ENCODE measurements at places on chromosomes 11 and 22. TPM values are rescaled to one million over a fixed set of nuclear protein-coding genes. Genes with fewer than 3 reads are reported as not detected.

DNA sequence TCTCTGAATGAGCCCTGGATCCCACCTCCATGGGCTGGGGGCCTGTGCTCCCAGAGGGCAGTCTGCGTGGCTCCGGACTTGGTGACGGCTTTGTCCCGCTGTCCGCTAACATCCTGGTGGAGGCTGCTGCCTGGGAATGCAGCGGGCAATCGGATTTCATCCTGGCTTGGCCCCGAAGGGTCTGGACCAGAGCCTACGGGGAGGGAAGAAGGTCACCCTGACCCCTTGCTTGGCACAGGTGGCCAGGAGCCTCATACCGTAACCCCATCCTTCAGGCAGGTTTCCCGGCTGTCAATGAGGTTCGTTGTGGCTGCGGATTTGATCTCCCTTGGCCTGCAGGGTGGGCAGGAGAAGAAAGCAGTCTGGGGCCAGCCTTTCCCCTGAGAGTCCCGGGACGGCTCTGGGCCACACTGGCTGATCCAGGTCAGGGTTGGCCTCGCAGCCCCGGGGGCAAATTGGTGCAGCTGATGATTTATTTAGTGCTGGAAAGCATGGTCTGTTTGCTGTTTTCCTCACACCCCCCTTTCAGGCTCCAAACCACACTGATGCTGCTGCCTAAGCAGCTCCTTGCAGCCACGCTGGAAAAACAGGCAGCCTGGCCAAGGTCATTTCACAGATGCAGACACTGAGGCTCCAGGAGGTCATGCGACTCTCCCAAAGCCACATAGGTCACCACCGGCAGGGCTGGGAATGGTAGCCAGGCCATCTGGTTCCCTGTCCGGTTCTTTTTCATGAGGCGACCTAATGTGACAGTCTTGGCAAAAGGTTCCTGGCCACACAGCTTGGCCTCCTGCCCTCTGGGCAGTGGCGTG is 15.0 kb downstream of the PRDM11 start:
- DNase-seq, result no peak

DNA sequence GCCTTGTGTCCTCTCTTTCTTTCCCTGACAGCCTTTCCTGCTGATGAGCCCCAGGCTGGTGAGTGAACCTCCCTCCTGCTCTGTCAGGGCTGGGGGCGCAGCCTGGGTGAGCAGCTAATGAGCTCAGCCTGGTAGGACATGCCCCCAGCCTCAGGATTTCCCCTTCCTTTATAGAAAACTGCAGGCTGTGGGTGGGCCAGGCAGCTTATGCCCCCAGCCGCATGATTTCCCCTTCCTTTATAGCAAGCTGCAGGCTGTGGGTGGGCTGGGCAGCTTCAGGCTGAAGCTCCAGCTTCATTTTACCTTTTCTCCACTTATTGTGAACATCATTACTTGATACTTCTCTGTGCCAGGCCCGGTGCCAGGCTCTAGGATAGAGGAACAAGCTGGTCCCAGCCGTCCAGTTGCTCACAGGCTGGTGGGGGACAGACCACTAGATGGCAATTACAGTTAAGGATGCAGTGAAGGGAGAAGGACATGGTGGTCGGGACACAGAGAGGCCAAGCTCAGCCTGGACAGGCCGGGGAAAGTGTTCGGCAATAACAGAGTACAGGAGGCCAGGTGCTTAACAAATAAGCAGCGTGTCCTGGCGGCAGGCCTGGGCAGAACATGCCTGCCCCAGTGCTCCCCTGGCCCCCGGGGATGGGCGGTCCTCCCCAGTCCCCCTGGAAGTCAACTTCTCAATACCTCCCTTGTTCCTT is 5.3 kb downstream of the LGALS12 start:
- no peak for DNase-seq

- DNase-seq, result no peak
Observed at GRCh38 chr11:60447846-60448245, 7.8 kb upstream of the MS4A1 start.

DNA sequence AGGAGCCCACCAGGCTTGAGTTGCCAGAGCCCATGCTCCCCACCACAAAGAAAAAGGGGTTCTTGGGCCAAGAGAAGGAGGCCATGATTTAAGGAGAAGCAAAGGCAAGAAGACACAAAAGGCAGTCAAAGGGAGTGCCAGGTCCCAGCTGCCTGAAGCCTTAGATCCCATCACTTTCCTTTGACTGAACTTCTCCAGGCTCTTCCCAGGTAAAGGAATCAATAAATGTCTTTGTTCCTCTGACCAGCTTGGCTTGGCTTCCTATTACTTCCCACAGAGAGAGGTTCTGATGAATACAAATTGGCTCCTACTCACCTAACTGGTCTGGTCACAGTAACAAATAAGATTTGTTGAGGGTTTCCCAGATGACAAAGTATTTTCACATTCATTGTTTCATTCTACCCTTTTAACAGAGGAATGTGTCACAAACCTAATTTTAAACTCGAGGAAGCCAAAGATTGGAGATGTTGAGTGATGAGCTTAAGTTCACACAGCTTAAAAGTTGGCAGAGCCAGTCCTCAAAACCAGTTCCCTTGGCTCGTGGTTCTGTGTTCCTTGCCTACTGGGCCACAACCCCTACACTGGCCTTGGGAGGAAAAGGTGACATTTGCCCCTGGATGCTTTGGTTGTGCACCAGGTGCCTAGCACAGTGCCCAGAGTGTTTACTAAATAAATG is 96.4 kb upstream of the SESN3 start:
- DNase-seq, result no peak

DNA sequence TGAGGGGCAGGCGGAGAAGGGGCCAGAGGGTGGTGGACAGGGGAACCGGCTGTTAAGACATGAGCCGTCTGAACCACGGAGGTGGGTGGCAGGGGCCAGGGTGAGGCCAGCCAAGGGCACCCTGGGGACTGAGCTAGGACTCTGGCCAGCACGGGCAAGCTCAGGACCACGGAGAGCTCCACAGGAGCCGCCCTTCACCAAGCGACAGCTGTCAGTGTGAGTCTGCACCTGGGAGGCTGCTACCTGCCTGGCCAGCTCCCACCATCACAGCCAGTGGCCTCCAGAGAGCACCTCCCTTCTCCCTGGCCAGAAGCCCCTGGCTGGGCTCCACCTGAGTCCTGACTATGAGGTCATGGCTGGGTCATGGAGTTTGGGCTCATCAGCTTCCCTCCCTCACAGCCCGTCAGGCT is 21.6 kb downstream of the MGAT3 start:
- DNase-seq, result no peak

DNA sequence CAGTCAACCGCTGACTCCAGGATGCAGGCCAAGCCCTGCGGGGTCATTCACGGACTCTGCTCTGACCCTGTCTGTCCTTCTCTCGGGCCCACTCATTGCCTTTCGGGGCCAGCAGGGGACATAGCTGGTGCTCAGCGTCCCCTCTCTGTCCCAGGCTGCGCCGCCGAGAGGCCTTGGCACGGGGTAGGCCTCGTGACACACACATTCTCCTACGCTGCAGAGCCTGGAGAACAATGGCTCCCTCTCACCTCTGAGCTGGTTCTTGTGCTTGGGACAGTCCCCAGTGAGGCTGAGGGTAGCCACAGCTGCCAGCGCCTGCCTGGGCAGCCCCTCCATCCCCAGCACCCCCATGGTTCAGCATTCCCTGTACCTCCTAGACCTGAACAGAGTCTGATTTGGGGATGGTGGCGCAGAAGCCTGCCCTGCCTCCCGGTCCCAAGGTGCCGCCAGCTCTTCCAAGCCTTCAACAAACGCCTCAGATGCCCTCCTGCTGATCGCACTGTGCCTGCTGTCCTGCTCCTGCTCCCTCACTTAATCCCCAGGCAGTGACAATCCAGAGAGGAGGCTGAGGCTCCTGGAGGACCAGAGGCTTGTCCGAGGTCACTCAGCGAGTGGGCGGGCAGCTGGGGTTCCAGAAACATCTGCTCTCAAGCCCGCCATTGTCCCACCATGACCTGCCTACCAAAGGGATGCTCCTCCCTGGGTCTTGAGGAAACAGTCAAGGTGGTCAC is 30.4 kb downstream of the DUSP8 start:
- DNase-seq, result no peak

- no peak for DNase-seq
Observed at GRCh38 chr11:14414470-14415461, 55.8 kb upstream of the RRAS2 start.

The OR2D2 gene
- not detected for total RNA-seq

The ZNF70 gene
- 11.2 TPM for total RNA-seq
